Stimulated activated CD8-positive, alpha-beta memory T cell treated with anti-CD3 and anti-CD28 coated beads, Interleukin-7, amount 100 ng/mL, for 1 hour (primary cell): ENCODE measurements at places on chromosomes 7 and 10.

DNA sequence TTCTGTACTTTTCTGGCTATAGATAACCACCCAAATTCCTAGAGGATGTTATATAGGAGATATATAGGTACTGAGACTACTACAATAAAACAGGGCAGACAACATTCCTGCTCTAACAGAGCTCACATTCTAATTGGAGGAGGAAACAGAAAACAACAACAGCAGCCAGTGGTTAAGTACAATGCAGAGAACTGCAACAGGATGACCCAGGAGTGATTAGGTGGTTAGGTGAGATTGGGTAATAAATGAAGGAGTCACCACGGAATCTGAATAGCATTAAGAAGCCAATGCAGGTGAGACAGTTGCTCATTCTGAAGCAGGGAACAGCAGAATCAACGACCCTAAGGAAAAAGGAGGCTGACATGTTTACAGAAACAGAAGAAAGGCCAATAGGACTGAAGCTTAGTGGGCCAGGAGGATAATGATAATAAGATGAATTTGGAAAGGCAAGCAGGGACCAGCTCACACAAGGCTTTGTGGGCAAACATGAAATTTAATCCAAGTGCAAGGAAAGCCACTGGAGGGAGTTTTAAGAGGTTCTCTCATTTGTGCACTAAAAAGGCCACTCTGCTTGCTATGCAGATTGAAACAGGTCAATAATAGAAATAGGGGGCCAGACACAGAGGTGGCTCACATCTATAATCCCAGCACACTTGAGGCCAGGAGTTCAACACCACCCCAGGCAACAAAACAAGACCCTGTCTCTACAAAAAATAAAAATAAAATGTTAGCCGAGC lies 16.9 kb upstream of the REEP3 start:
- DNase-seq: no peak

- DNase-seq: no peak
These were observed 192.3 kb upstream of the ZMIZ1 start for GRCh38 chr10:78876449-78876848.

DNA sequence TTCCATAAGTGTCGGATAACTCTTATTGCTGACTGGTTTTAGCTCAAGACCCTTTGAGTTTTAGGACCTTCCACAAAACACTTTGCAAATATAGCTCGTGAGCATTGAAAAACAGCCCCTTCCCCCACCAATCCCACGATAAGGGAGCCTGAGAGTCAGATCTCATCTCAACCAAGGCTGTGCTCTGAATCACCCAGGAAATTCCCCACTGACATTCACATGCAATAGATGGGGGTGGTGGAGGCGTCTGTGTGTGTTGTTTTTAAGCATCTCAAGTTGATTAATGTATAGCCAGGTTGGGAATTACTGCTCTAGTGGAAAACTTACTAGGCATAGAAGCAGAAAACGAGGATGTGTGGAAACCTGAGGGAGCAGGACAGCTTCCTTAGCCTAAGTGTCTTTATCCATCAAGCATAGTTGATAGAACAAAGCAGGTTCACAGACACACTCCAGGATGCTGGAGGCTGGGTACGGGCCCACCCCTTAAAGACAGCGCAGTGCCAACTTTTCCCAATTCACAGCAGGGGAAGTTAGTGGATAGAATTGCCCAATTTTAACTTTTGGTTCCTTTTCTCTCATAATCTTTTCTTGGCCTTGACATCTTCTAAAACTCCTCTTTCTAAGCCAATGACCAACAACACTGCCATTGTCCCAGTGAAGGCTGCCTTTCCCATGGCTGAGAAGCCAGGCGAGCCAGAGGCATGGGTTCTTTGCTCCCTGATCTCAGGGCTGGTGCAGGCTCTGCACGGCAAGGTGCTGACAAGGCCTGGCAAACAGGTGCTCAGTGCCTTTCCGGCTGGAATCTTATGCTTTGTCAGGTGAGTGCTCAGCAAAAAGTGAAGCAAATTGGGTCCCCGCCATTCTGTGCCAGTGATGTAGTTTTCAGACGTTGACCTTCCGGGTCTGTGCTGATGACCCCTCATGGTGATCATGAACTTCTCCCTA lies 98.5 kb upstream of the INSIG1 start:
- DNase-seq: no peak

GRCh38 chr7:25893436-25893835 lies 258.6 kb upstream of the NFE2L3 start:
- no peak for DNase-seq

DNA sequence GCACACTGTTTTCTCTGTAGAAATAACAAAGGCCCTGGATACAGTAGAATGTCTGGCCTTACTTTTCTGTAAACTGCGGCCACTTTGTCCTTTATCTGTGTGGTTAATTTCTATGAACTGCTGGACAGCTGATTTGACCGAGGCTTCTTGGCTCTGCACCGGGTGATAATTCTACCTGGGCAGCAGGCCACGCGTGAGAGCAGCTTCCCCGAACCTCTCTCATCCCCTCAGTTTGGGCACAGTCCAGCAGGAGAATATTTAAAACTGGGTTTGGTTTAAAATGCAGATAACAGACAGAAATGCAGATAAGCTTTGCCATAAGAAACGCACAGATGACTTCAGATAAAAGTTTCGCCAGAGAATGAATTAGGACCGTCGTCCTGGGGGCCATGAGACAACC lies 81.0 kb downstream of the CELF2 start:
- DNase-seq: no peak

- no peak for DNase-seq
These were observed 89.3 kb downstream of the ZMYND11 start for GRCh38 chr10:224571-224970.
